ENCODE measurements at places on chromosomes 4 and X.

DNA sequence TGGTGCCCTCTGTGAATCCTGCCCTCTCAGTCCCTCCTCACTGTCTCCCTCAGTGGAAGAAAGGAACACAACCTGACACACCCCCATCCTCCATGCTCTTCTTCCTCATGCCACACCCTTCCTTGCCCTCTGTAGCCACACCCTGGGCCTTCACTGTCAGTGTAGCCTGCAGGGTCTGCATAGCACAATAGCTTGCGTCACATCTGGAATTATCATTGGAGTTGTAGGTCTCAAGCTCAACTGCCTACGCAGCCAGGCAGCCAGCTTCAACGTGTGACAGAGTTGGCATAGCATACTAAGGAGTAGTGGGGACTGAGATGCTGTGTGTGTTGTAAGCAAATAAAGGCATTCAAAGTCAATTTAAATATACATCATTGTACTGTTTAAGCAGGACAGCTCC is 113.5 kb upstream of the SCML1 start:
- DNase-seq = no peak

DNA sequence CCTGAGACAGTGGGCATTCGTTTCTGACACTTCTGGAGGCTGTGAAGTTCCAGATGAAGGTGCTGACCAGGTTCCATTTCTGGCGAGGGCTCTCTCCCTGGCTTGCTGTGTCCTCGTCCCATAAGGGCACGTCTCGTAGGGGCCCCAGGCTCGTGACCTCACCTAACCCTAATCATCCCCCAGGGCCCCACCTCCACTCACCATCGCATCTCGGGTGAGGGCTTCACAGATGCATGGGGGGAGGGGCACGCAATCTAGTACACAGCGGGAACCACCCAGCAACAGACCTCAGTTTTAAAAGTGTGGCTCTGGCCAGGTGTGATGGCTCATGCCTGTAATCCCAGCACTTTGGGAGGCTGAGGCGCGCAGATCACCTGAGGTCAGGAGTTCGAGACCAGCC is 22.1 kb downstream of the PDE6B start:
- no peak for DNase-seq

GRCh38 chr4:112127048-112127637 is 18.1 kb upstream of the FAM241A start:
- no peak for DNase-seq

GRCh38 chr4:46886711-46887110 is 22.3 kb downstream of the COX7B2 start:
- DNase-seq = peak; percentile 4

DNA sequence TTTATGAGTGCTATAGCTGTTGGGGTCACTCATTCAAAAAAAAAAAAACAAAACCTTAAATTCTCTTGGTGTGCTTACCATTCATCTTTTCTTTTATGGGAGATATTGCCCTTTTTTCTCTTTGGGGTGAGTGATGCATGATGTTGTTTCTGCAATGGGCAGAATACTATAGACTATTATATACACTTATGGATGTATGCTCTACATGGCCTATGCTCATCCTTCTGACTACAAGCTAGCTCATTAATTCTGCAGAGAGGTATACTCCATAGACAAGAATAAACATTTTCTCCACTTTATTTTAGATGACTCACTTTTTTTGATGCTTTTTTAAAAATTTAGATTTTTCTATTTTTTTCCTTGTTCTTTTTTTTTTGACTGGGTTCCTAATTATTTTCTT is 160.3 kb upstream of the ANK2 start:
- no peak for DNase-seq

DNA sequence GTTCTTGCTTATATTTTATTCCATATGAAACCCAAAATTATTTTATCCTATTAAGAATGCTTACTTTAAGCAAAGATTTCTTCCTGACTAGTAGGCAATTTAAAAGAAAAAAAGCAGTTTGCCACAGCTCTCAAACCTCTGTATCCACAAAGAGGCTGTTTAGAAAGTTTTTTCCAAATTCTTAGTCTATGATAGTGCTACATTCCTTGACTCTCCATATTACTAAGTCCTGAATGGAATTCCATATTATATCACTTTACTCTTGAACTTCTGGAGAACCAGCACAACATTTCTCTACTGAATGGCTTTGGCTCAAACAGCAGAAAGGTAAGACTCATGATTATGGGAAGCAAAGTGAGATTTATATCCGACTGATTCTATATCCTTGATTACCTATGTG is 8.3 kb downstream of the SLC10A6 start:
- no peak for DNase-seq
